ENCODE measurements at places on chromosomes 4 and X.

- DNase-seq = no peak
Measured at GRCh38 chr4:123159479-123159878, 237.1 kb upstream of the NUDT6 start.

DNA sequence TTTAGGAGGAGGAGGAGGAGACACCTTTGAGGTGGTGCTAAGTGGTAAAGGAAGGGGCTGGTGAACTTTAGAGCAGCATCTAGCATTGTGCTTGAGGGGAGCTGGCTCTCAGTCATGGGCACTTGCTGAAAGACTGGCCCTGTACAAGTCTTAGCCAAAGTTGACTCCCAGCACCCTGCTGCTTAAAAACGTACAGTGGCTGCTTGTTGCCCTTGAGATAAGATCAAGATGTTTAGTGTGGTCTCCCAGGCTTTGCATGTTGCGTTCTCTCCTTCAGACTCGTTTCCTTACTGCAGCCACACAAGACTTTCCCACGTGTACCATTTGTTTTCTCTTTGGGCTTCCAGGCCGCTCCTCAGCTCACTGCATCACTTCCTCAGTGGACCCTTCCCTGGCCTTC lies 1.8 kb downstream of the MED28 start:
- no peak for DNase-seq

DNA sequence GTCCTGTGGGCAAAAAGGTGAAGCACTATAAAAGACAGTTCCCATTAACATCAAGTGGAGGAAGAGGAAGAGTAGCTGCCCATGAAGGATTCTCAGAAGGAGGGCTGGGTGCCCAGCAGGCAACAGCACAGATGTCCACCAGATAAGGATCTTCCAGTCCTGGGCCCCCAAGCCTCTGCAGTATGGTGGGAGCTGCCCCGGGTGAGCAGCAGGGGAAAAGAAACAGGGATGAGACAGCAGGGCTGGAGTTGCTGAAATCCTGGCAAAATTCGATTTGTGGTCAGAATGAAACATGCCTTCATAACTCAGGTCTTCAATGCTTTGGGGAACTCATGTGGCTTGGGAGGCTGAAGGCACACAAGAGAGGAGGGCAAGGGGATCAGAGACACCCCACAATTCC lies 94.6 kb downstream of the RASL11B start:
- peak; percentile 67 for DNase-seq

DNA sequence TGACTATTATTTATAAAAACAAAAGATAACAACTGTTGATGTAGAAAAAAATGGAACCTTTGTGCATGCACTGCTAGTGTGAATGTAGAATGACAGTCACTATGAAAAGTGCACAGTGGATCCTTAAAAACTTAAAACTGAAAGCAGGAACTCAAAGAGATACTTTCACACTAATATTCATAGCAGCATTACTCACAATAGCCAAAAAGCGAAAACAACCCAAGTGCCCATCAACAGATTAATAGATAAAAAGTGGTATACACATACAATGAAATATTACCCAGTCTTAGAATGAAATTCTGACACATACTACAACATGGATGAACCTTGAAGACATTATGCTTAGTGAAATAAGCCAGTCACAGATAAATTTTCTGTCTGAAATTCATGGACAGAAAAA lies 23.8 kb downstream of the CENPC start:
- DNase-seq = no peak

DNA sequence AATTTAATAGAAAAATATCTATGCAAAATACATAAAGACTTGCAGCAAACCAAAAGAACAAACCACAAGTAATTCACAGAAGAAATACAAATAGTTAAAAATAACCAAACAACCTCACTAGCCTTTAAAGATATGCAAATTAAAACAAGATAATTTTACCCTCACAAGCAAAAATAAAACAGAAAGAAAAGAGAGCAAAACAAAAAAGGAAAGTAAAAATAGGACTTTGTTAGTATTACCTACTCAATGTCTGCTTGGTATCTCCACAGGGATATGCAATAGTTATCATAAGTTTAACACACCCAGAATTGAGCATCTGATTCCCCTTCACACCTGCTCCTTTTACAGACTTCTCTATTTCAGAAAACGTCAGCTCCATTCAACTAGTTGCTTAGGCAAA lies 737.5 kb upstream of the MAGEB2 start:
- no peak for DNase-seq

- peak; percentile 0 for DNase-seq
Measured at GRCh38 chrX:53125506-53125905, 31.6 kb downstream of the KANTR start.

GRCh38 chrX:119783026-119783425 lies 8.4 kb downstream of the RPL39 start:
- no peak for DNase-seq

GRCh38 chr4:15659768-15660570 lies 4.8 kb upstream of the FBXL5 start:
- DNase-seq = peak; percentile 82

DNA sequence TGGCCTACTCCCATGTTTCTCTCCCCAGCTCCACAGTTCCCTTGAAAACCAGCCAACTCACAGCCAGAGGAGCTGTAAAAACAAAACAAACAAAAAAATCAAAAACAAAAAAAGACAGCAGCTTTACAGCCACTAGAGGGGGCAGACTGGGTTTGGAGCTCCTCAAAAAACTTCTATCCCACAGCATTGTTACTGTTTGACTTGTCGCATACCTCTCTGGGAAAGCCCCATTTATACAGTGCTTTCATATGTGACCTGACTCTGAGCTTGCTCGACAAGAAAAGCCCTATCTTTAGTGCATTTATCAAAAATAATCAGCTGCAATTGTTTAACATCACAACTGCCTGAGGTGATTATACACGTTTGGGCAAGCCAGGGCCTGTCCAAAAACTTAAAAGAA lies 21.6 kb downstream of the TSPAN6 start:
- peak; percentile 72 for DNase-seq

GRCh38 chr4:169418846-169419245 lies 148.1 kb upstream of the SH3RF1 start:
- no peak for DNase-seq

GRCh38 chr4:9964879-9965278 lies 56.4 kb downstream of the SLC2A9 start:
- no peak for DNase-seq

- peak; percentile 51 for DNase-seq
Measured at GRCh38 chrX:106999002-106999975, 723 bp downstream of the MORC4 start.

DNA sequence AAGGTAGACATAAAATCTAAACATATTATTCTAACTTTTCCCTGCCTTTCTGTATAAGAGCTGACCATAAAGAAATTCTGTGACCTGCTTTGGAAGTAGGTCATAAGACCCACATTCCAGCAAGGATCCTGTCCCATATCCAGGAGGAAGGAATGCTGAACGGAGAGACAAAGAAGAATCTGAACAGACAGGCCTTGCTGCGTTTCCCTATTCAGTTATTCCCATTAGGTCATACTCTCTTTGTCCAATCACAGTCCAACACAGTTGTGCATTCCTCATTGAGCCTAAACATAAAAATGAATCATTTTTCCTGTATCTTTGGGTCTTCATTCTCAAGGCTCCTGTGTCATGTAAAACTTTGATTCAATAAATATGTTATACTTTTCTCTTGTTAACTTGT lies 287.6 kb upstream of the TAPT1 start:
- no peak for DNase-seq

GRCh38 chrX:112760697-112761096 lies 79.9 kb downstream of the AMOT start:
- DNase-seq = peak; percentile 37

- DNase-seq = no peak
Measured at GRCh38 chr4:7838136-7838782, 101.4 kb downstream of the AFAP1 start.

- no peak for DNase-seq
Measured at GRCh38 chr4:130197946-130198345, 1102.0 kb downstream of the C4orf33 start.

- DNase-seq = no peak
Measured at GRCh38 chr4:123176605-123177004, 220.0 kb upstream of the SPRY1 start.

GRCh38 chr4:8451440-8452182 lies 11.0 kb downstream of the TRMT44 start:
- no peak for DNase-seq

DNA sequence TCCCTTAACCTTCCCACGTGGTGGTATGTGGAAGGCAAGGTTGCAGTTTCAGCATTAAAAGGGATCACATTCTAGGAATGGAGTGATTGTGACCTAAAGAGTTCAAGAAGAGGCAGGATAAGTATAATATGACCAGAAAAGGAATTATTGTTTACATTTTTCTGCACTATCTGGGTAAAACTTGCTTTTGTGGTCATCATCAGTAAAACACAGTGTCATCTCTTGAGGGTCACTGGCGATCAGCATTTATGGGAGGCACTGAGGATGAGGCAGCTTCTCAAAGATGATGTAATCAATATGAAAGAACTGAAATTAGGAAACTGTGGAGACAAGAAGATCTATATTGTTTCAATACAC lies 88.7 kb downstream of the CFAP299 start:
- DNase-seq = no peak

GRCh38 chrX:68396953-68397352 lies 36.3 kb downstream of the OPHN1 start:
- peak; percentile 60 for DNase-seq

DNA sequence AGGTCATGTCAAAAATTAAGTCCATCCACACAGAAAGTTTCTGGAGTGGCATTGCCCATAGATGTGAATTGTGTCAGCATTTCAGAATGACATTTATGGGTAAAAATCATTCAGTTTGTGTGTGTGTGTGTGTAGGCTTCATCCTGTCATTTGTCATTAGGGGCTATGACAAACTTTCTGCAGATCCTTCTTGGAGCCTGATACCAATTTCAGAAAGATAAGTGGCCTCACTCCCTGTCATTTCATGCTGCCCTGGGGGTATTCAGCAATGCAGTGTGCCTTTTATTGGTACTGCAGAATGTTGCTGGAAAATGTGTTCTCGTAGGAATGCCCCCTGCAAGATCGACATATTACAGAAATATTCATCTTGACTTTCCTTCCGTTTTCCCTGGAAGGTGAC lies 659.7 kb downstream of the NLGN4X start:
- DNase-seq = no peak

DNA sequence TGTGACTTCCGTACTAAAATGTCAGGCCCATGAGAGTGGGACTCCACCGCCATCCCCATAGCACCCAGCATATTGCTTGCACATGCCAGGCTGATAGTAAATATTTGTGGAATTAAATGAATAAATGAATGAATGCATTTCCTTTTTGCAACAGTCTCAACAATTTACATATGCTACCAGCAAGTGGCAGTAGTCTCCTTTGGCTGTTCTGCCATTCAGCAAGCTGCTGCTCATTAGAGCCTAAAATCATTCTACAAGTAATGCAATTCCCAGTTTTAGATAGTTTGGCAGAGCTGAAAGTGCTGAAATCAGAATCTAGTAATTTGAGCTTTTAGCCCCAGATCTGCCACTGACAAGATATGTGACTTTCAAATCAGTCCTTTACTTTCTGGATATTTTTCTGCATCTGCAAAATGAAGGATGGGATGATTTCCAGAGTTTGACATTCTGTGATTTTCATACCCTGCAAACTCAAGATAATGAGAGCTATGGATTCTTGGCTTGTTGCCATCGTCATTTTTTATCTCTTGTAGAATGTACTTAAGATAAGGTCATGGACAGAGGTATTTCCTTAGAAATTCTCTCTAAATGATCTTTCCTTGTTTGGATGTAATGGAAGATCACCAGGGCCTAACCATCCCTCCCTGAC lies 35.7 kb upstream of the INTS6L start:
- DNase-seq = peak; percentile 70

- no peak for DNase-seq
Measured at GRCh38 chr4:165248102-165248501, 40.7 kb downstream of the KLHL2 start.

DNA sequence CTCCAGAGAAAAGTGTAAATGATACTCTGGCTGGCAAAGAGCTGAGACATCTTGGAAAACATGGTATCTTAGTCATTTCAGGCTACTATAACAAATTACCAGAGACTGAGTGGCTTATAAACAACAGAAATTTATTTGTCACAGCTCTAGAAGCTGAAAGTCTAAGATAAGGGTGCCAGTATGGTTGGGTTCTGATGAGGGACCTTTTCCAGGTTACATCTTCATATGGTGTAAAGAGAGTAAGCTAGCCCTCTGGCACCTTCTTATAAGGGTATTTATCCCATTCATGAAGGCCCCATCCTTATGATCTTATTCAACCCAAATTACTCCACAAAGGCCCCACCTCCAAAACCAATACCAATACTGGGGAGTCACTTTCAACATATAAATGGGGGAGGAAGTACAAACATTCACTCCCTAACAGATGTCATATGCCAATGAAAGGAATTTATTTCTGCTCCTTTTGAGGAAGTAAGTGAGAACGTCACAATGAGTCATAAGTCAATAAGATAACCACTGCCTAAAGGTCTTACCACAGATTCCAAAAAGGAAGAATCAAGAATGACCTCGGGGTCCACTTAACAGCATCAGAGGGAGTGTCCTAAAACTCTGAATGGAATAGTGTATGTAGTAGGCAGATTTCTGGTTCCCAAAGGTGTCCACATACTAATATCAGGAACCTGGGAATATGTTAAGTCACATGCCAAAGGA lies 246.6 kb downstream of the OPHN1 start:
- DNase-seq = peak; percentile 8

- DNase-seq = no peak
Measured at GRCh38 chr4:61877893-61878292, 677.8 kb downstream of the ADGRL3 start.

GRCh38 chr4:78345237-78345636 lies 206.3 kb upstream of the ANXA3 start:
- no peak for DNase-seq

DNA sequence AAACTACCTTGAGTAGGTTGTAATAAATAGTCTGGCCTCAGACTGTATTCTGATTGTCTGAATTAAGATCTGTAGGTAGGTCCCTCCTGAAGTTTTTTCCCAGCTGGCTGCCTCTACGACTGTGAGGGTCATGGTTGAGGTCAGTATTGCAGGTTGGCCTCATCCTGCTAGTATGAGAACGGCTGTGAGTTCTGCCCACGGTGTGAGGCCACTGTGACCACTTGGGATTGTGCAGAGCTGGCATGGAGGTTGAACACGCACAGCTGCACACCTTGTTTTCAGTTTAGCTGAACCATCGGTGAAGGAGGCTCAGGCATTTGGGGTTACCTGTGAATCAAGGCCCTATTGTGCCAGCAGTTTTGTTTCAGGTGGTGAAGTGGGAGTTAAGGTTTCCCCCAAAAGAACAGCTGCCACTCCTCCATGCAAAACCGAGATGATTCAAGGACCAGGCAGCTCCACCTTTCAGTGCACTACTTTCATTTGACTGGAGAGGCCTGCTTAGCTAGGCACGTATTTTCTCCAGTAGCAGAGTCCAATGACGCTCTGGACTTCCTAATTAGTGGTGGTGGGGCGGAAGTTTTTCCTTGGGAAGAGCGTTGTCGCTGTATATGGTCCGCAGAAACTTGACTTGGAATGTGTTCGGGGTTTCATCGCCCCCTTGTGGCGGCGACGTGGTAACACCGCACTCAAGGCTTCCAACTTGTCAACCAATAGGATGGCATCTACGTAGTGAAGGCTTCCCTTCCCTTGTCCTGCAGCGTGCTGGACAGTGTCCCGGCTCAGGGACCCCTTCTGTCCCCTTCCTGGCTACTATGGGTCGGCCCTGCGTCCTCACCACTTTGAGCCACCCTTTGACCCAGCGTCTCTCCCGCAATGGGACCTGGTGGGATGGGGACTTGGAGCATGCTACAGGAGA lies 13.8 kb downstream of the CMC4 start:
- peak; percentile 70 for DNase-seq

GRCh38 chr4:133152330-133152821 lies 3.3 kb downstream of the PCDH10 start:
- no peak for DNase-seq

GRCh38 chr4:37728064-37728463 lies 41.9 kb upstream of the RELL1 start:
- no peak for DNase-seq
